ENCODE measurements at places on chromosomes 6 and 20. TPM values are rescaled to one million over a fixed set of nuclear protein-coding genes. Genes with fewer than 3 reads are reported as not detected.

RIPOR3 gene
- 8.3 TPM for total RNA-seq

DNMT3B gene
- 0.32 TPM for total RNA-seq

CDH26 gene
- total RNA-seq = 2.3 TPM

RAB44 gene
- total RNA-seq = 0.08 TPM

RIMS1 gene
- 1.3 TPM for total RNA-seq

SLC17A3 gene
- total RNA-seq = not detected

THBS2 gene
- 10.6 TPM for total RNA-seq

TRIM10 gene
- not detected for total RNA-seq

LY6G6F gene
- total RNA-seq = not detected

- no peak for DNase-seq
Measured at GRCh38 chr6:161833099-161833860, 559.4 kb upstream of the AGPAT4 start.

DNA sequence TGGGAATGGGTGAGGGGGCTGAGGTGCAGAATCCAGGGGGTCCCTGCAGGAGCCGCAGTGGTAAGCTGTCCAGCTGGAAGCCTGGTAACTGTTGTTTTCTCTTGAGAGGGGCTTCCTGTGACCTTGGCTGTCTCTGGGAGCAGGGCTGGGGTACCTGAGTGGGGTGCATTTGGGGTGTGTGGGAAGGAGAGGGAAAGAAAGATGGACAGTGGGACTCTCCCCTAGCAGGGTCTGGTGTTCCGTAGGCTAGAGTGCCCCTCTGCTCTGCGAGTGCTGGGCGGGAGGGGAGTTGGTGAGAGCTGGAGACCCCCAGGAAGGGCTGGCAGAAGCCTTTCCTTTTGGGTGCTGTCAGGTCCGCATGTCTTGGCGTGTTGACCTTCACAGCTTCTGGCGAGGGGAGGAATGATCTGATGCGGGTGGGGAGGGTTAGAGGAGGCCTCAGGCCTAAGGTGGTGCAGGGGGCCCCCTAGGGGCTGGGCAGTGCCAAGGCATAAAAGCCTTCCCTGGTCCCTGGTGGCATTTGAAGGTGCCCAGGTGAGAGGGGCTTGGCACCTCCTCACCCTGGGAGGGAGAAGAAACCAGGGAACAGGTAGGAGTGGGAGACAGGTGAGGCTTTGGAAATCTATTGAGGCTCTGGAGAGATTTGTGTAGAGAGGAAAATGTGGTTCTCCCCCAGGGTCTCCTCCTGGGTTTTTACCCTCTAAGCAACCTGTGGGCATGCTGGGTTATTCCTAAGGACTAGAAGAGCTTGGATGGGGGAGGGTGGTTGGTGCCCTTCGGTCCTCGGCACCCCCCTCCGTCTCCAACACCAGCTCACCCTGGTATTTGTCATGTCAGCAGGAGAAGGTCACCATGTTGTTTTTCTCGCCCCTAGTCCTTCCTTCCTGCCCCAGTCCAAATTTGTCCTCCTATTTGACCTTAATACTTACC lies 3.3 kb downstream of the VEGFA start:
- DNase-seq = no peak

DNA sequence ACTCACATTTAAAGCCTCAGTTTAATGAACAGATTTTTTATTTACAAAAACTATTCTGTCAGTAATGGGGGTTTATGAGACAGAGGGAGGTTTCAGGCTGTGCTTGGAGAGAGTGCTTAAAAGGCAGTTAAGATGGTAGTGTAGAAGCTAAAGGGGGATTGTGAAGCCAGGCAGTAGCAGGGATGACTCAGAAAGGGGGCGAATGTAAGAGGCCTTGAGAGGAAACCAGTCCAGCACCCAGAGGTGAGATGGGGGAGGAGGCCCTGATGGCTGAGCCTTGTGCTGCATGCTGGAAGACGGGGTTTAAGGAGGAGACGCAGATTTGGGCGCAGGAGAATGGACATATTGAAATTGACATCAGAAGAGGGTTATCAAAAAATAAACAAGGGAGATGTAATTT lies 6.6 kb upstream of the SERPINB9 start:
- DNase-seq = no peak

DNA sequence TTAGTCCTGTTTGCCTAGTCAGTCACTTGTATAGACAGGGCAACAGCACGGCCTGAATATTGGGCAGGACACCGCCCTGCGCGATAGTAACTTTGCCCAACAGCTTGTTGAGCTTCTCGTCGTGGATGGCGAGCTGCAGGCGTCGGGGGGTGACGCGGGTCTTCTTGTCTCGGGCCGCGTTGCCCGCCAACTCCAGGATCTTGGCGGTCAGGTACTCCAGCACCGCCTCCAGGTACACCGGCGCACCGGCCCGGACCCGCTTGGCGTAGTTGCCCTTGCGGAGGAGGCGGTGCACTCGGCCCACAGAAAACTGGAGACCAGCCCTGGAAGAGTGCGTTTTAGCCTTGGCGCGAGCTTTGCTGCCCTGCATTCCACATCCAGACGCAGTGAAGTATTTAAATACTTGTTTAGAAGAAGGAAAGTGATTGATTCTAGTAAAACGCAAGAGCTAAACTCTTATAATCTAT lies 92.8 kb upstream of the BTN3A2 start:
- DNase-seq = peak; percentile 75

- DNase-seq = no peak
Measured at GRCh38 chr6:29705389-29706231, 17.6 kb upstream of the HLA-F start.

GRCh38 chr20:20295621-20296498 lies 72.0 kb upstream of the INSM1 start:
- DNase-seq = no peak

GRCh38 chr20:1830240-1830639 lies 65.0 kb upstream of the SIRPA start:
- peak; percentile 77 for DNase-seq

- no peak for DNase-seq
Measured at GRCh38 chr20:9769954-9770353, 68.9 kb downstream of the PAK5 start.

DNA sequence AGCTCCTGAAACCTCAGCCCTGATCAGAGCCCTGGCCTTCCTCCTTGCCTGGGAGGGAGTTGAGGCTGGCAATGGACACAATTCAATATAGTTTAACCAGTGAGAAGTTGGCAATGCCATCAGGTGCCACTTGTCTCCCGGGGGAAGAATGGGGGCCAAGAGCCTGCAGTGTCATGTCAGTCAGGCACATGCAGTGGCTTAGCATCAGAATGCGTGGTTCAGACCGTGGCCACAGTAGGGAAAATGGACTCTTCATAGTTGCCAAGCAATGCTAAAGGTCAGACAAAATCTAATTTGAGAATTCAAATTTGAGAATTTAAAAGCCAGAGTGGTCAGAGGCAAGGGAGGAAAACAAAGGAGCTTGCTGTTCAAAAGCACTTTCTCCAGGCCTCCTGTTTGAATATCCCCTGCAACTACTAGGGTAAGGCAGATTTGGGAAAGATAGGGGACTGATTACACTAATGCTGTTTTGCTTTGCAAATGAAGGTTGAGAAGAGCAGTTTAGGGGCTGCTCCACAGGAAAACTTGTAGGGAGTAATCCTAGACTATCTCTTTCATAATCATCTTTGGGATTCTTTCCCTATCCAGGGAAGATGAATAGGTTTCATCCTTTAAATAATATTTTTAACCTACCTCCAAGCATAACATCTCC lies 33.1 kb upstream of the CLIC5 start:
- no peak for DNase-seq

DNA sequence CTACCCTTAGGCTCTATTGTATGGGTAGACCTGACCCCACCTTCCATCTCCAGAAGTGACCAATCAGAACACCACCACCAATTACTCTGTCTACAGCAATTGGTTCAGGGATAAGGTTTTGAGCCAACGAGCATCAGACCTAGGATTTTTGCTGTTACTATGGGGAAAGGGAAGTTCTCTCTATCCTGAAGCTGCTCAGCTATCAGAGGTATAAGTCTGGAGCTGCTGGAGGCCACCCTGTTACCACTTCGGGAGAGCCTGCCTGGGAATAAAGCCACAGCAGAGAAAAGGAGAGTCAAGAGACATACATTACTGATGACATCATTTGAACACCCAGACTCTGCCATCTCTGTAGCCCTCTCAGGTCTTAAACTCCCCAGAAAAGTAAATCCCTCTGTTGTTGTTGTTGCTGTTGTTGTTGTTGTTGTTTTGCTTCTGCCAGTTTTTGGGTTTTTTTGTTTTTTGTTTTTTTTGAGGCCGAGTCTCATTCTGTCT lies 94.5 kb downstream of the PREX1 start:
- no peak for DNase-seq

DNA sequence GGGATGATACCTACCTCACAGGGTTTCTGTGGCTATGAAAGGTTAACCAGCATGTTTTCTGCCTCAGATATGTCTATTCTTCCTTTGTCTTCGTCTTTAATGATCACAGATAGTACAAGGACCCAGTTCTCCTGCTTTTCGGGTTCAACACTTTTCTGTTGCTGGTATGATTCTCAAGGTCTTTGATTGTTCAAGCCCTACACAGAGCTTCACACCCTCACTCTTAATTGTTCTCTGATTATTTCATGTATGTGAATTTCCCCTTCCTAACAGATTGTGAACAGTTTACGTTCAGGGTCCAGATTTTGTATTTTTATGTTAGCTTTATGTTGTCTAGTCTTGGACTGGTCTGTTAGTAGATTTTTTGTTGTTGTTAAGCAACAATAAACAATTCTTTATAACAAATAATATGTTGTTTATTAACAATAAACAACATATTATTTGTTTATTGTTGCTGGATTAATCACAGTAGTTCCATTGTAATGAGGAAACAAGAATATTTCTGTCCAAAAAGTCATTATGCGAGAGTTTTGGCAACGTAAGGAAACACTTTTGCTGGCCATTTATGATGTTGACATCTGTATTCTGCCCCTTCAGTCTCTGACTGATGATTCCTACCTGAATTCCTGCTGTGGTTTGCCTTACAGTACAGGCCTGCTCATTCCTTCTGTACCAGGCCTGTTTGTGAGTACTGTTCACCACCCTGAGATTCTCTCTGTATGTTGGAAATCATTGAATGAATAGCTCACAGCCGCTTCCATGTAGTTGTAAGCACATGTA lies 27.2 kb upstream of the TULP4 start:
- no peak for DNase-seq

DNA sequence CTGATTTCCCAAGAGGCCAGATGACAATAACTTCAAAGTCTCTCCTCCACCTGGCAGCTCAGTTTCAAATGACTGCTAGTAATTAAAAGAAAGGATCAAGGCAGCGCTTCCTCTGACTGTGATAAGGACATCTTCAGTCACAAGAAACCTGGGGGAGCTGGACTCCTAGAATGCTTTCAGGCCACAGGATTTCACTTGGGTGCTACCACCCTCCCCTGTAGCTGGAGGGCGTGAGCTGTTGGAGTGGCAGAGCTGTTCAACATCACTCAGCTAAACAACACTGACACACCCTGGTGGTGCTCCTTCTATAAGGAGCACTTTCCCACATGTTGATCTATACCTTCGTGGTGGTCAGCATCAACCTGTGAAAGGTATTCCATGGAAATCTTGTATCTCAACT lies 2.2 kb upstream of the CNR1 start:
- no peak for DNase-seq

GRCh38 chr6:107460083-107460631 lies 793 bp upstream of the PDSS2 start:
- DNase-seq = no peak

GRCh38 chr6:5995949-5996713 lies 10.6 kb downstream of the NRN1 start:
- DNase-seq = no peak

DNA sequence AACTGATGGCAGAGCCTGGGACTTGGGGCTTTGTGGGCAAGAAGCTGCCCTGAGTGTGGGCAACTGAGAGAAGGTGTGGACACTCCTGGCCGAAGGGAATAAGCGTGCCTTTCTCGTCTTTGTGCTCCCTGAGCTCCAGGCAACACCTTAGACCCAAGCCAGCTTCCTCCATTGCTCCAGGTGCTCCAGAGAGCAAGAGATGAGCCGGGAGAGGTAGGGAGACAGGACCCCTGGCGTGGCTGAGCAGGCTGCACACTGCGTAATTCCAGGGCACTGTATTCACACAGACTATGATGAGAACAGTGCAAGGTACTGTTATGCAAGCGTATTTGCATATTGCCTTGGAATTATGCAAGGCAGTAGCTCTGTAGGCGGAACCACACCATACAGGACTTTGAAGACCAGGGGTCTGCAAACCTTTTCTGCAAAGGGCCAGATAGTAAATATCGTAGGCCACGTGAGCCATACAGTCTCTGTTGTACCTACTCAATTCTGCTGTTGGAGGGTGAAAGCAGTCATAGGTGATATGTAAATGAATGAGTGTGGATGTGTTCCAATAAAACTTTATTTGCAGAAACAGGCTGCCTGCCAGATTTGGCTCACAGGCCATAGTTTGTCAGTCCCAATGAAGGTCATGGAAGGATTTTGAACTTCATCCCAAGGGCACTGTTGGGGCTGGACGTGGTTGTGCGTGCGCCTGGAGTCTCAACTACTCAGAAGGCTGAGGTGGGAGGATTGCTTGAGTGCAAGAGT lies 42.1 kb upstream of the FAM83D start:
- no peak for DNase-seq

GRCh38 chr6:16104624-16105433 lies 24.1 kb upstream of the MYLIP start:
- no peak for DNase-seq

DNA sequence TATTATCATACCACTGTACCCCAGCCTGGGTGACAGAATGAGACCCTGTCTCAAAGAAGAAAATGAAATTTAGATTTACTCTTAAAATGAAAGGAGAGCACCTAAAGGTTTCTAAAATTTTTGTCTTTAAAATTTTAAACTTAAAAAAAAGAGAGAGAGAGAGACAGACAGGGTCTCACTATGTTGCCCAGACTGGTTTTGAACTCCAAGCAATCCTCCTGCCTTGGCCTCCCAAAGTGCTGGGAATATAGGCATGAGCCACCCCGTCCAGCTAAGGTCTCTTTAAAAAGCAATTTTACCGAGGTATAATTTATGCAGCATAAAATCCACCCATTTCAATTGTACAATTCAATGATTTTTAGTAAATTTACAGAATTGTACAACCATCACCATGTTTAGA lies 33.2 kb downstream of the ILRUN start:
- no peak for DNase-seq

DNA sequence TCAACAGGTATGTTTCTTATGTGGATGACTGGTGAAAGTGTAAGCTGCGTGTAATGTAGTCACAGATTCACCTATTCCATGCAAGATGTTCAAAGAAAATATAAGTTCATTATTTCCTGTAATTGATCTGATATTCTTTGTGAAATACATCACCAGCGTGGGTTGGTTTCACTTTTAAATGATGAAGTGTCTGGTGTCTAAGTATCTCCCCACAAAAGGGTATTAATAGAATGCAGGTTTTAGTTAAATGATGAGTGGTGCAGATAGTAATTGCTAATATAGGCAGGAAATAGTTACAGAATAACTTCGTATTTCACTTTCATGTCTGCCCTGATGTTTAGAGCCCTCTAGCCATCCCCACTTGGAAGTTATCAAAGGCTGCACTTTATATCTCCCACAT lies 22.2 kb downstream of the PGBD1 start:
- DNase-seq = no peak

GRCh38 chr6:56572788-56573471 lies 69.8 kb downstream of the DST start:
- no peak for DNase-seq

- no peak for DNase-seq
Measured at GRCh38 chr6:29509711-29510110, 22.0 kb upstream of the MAS1L start.

- no peak for DNase-seq
Measured at GRCh38 chr6:16403831-16404230, 165.4 kb downstream of the GMPR start.

- no peak for DNase-seq
Measured at GRCh38 chr20:15563836-15564235, 1009.4 kb downstream of the KIF16B start.

GRCh38 chr6:30511169-30511546 lies 21.8 kb downstream of the HLA-E start:
- DNase-seq = no peak

- no peak for DNase-seq
Measured at GRCh38 chr6:81169166-81169565, 583.3 kb downstream of the TENT5A start.
